Right atrium auricular region (tissue), 2 donors: ENCODE measurements at places on chromosomes 3 and 15. TPM values are rescaled to one million over a fixed set of nuclear protein-coding genes. Genes with fewer than 3 reads are reported as not detected.

DNA sequence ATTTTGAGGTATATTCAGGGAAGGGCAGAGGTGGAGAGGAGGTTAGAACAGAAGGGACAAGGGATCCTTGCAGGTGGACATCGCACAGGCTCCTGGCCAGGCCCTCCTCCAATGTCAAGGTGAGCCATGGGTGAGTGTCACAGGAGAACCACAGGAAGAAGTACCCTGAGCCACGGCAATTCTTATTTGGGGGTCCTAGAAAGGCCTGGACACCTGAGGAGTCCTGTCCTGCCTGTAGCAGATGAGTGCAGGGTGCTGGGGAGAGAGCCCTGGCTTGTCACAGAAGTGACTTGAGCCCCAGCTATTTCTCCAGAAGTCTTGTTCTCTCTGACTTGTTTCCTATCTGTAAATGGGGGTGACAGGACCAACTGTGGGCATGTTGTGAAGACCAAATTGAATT is 4.3 kb downstream of the SLC6A20 start:
- DNase-seq: peak; percentile 13

The DPPA2 gene
- not detected for total RNA-seq

DNA sequence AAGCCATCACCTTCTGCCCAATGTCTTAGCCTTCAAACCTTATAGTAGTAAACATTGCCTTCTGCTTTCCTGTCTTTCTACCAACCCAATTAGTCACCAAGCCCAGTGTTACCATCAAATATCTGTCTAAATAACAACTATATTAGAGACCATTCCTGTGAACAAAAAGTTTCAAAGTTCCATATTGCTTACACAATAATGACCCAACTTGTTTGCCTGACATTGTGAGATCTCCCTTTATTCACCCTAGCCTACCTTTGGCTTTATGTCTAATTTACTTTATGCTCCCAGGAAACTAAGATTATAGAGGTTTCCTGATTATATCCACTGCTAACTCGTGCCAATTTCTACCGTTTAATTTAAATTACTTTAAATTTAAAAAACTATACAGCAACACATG is 26.0 kb upstream of the KCNAB1 start:
- DNase-seq: no peak

DNA sequence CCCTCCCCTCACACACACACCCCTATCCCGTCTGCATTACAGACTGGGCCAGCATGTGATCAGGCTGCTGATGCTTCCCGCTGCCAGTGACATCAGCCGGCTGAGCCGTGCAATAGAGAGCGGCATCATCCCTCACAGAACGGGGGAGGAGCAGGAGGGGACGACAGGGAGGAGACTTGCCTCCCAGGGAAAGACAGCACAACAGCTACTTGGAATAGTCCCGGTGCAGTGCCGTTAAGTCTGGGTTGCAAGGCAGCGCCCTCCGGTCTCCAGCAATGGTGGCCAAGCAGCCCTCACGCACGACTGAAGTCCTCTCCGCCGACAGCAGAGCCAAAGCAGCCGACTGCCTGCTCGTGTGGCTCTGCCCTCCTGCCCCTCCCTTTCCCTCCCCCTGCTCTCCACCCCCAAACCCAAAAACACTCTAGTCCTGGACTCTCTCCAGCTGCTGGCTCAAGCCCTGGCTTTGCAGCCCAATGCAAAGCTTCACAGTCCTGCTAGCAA is 31.5 kb upstream of the RPS17 start:
- DNase-seq: peak; percentile 75

DNA sequence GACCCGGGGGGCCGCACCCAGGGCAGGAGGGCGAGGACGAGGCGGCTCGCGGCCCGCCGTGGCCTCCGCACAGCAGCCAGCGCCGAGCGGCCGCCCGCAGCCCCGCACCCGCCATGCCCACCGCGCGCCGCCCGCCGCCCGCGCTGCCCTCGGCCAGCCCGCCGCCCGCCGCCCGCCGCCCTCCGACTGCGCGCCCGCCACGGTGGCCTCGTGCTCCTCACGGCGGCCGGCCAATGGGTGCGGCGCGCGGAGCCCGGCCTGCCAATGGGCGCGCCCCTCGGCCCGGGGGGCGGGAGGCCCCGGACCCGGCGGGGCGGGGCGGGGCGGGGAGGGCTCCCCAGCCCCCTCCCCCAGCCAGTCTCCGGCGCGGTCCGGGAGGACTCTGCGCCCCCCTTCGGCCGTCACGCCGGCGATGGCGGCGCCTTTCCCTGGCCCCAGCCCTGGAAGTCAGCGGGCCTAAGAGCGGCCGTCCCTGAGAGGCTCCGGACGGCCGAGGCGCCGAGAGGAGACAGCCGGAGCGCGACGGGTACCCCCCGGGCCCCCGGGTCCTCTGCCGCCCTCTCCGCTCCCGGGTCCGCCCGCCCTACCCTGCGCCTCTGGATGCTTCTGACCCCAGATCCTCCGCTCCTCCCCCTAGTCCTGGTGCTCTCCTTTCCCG is at the start of gene NT5DC2:
NT5DC2 (minus strand) TSS at position 235 of the 658 bp plus-strand sequence; CDS start at position 115, 120 bp downstream.
- DNase-seq: peak; percentile 70

DNA sequence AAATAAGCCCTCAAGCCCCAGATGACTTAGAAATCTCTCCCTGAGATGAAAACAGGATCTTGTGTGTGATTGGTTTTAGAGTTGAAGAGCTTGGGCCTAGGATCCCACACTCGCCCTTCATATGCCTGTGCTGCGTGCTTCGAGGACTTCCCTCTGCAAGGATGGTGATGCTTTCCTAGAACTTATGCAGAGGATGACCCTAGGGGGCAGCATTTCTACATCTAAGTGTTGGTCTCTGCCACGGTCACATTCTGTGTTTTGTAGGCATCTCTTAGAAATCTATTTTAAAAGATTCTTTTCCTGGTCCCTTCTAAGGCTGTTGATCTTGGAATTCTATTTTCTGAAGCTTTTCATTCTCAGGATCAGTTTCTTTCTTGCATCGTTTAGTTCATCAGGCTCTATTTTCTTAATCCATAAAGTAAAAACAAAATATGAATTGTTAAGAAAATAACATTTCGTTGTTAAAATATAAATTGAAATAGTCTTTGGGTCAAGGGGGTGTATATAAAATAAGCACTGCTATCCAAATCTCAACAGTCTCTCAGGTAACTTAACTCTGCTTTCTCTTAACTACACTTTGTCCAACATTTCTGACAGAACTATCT is 45.7 kb downstream of the WDR76 start:
- no peak for DNase-seq

The HGD gene
- total RNA-seq: not detected

The P3H2 gene
- total RNA-seq: 5.1 TPM

The HEG1 gene
- total RNA-seq: 202 TPM

GRCh38 chr3:87949879-87950208 is 109.0 kb downstream of the CGGBP1 start:
- DNase-seq: no peak

DNA sequence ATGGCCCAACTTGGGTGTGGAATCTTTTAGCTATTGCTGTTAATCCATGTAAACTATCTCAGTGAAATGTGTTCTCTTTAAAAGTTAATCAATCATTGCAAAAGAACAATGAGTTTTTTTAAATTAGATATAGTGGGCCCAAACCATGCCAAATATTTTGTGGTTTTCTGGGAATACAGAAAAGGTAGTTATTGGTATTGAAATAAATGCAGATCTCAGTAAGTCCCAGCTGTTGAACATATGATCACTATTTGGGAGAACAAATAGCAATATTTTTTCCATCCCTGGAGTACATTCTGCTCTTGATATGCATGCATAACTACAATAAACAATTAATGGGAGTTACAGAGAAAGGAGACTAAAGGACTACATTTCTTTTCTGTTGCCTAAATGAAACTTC is 36.0 kb upstream of the LEKR1 start:
- DNase-seq: no peak

The CCR3 gene
- not detected for total RNA-seq

DNA sequence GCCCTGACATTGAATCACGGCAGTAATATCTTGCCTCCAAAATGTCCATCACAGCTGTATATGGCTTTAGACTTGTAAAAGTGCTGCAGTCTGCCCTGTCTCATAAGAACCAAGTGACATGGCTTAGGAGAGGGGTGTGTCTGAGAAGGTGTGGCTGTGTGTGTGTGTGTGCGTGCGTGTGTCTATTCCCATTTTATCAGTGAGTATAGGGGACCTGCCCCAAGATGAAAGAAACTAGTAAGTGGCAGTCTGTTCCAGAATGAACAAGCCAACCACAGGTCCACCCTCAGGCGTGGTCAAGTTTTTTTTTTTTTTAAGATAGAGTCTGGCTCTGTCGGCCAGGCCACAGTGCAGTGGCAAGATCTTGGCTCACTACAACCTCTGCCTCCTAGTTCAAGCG is 5.6 kb upstream of the RHOV start:
- no peak for DNase-seq

The HHLA2 gene
- not detected for total RNA-seq

The CFAP44 gene
- 1.7 TPM for total RNA-seq

The ADAMTS7 gene
- total RNA-seq: 20.8 TPM

GRCh38 chr3:158458464-158458863 is 112.5 kb upstream of the MLF1 start:
- no peak for DNase-seq

GRCh38 chr3:104101736-104102135 is 1265.0 kb upstream of the ALCAM start:
- DNase-seq: no peak

GRCh38 chr3:34256021-34256420 is 457.6 kb downstream of the PDCD6IP start:
- no peak for DNase-seq

GRCh38 chr15:49721091-49721490 is 100.2 kb downstream of the DTWD1 start:
- no peak for DNase-seq

The ANKRD34C gene
- not detected for total RNA-seq
